ENCODE measurements at places on chromosomes 5 and 9.

DNA sequence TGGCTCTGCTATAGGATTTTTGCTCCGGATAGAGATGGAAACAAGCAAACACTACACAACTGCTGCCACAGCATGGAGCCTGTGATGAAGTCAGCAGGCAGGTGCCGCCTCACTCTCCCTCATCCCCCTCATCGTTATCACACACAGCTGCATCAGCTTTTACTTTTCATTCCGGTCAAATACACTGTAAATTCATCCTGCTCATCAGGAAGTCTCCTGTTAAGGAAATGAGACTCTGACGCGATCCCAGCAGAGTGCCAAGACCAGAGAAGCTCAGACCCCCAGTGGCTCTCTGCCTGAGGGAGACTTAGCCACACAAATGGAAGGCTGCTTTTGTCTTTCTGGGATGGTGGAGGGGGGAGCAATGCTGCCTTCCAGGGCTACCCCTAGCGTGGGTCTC lies 270.2 kb downstream of the ELAVL2 start:
- DNase-seq, result no peak

- no peak for DNase-seq
Measured at GRCh38 chr5:54719384-54720283, 202.1 kb downstream of the SNX18 start.

DNA sequence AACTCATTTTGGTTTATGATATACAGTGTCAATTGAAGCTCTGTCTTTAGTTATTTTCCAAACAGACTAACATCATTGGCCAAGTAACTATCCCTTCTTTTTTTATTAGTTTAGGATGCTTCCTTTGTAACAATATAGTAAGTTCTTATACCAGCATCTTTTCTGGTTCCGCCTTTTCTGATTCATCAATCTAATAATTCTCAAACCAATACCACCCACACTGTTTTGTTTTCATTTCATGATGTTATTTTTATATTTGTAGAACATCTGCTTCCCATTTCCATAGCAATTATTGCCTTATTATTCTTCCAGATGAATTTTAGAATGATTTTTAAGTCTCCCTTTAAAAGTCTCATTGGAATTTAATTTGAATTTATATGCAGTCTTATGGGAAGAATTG lies 218.1 kb downstream of the RFK start:
- no peak for DNase-seq

DNA sequence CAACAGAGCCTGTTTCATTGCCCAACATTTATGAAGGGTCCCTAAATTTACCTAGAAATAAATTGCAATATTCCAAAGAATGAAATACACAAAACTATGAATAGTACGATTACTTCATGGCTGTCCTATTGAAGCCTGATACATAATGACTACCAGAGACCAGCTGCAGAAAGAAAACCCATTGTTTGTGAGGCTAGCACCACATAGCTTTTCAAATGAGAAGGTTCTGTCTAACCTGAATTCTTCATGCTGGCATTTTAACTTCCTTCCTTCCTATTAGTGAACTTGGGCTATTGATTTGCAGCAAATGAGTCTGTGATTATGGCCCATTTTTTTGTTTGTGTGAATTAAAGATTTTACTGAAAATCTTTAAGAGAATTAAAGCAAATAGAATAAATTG lies 47.3 kb downstream of the MEGF10 start:
- no peak for DNase-seq

Data from kidney capillary endothelial cell (primary cell).